ENCODE measurements at places on chromosomes 12 and 14. TPM values are rescaled to one million over a fixed set of nuclear protein-coding genes. Genes with fewer than 3 reads are reported as not detected.
A peak's percentile ranks its signal among the peaks of the same experiment; 100 is the strongest.

DNA sequence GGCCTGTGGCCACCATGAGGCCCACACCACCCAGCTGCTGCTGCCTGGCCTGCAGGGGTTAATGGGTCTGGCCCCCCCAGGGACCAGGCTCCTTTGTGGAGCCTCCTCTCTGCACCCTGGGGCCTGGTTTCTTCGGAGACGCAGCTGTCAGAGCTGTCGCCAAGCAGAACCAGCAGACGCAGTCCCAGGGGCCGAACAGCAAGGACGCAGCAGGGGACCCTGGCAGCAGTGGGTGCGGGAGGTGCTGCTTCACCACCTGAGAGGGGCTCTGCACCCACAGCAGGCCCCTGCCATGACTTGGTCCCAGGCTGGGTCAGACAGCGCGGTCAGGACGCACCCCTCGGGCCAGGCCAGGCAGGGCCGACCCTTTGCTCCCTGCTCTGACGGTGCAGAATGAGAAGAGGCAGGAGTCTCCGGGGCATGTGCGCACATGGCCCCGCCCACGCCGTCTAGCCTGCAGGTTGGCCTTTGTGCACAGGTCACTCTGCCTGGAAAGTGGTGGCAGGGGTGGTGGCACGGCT lies 30.5 kb downstream of the JAG2 start:
- DNase-seq = no peak

DNA sequence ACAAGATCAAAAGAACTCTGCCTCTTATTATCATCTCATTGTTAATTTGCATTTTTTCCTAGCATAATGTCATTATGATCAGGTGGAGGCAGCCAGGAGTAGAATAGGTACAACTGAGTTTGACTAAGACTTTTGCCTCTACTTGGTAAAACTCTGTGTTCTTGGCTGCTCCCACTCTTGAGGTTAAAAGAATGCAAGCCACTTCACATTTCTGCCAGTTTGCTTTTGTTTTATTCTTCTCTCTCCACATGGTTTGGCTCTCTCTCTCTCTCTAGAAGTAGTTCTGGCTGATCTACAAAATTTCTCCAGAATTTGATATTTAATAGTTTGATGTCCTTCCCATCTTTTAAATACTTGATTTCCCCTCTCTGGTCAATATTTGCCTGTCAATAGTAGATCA lies 170.7 kb upstream of the E2F7 start:
- DNase-seq = no peak

SELPLG gene
- total RNA-seq = 37.0 TPM

STON2 gene
- 0.22 TPM for total RNA-seq

DNA sequence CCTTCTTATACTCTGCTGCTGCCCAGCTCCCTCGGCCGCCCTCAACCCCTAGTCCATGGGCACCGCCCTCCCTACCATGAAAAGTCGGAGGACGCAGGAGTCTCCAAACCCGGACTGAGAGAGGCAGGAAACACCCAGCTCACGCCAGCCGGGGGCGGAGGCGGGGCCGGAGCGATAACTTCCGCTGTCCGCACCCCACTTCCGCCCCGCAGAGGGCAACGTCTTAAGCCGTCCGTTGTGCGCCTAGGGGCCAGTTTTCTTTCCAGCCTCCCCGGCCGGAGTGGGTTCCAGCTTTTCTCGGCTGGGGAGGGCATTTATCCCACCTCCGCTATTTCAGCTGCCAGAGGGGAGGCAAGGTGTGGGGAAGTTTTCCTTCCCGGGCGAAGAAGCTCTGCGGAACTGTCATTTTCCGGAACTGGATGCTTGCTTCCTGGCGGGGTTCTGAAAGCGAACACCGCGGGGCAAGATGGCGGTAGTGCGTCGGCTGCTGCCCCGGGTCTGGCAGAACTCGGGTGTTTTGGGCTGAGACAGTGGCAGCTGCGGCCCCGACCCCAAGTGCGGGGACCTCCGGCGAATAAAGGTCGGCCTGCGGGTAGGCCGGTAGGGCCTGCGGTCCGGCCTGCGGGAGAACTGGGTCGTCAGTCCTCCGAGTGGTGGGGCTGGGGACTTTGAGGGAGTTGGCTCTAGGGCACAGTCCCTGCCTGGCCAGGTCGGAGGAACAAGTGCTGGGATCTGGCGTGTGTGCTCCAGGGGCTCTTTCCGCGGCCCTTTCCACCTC lies at the start of the genes KCTD10 and UBE3B:
KCTD10 (minus strand) TSS at position 116 of the 778 bp plus-strand sequence; CDS start at position 78, 38 bp downstream.
UBE3B (plus strand) TSS at position 450 of the 778 bp plus-strand sequence. CDS start 5,918 bp downstream, outside the sequence.
- DNase-seq = peak; percentile 87

NELL2 gene
- 67.0 TPM for total RNA-seq

All from CD8-positive, alpha-beta memory T cell (primary cell).